ENCODE measurements at places on chromosomes 1 and 21. TPM values are rescaled to one million over a fixed set of nuclear protein-coding genes. Genes with fewer than 3 reads are reported as not detected.

DNA sequence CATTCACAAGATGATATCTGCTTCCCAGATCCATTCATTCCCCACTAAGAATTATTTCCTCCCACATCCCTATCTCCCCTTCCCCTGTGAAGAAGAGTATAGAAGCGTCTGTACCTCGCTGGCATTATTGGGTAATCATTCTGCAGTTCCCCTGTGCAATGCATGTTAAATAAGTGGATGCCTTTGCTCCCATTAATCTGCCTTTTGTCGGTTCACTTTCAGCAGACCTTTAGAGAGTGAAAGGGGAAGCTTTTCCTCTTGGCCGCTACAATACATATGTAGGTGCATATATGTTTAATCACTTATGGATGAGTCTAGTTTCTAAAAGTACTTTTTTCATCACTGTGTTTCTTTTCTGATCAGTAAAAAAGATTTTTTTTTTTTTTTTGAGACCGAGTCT lies 7.0 kb downstream of the CLCN6 start:
- DNase-seq, result no peak

- no peak for DNase-seq
These were observed 4.7 kb upstream of the PTPRF start for GRCh38 chr1:43526002-43526401.

DNA sequence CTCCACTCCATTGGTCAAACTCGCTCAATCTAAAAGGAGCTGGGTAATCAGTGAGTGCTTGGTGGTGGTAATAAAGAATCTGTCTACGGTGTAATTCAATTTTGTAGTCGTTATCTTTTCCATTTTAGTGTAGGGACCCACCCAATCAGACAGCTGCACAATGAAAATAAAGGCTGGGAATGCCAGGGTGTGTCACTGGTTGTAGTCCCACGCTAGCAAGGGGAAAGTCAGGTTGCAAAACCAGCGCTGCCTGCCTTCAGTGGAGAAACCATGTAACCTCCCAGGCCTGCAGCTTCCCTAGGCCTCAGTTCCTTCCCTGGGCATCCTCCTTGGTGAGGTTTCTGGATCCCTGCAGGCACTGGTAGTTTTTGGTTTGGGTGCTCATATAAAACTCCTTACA lies 49.4 kb upstream of the PPP2R5A start:
- no peak for DNase-seq

PLCH2 gene
- total RNA-seq, result 0.25 TPM

OLFML2B gene
- total RNA-seq, result 2.4 TPM
